ENCODE measurements at places on chromosomes 7 and 10.

DNA sequence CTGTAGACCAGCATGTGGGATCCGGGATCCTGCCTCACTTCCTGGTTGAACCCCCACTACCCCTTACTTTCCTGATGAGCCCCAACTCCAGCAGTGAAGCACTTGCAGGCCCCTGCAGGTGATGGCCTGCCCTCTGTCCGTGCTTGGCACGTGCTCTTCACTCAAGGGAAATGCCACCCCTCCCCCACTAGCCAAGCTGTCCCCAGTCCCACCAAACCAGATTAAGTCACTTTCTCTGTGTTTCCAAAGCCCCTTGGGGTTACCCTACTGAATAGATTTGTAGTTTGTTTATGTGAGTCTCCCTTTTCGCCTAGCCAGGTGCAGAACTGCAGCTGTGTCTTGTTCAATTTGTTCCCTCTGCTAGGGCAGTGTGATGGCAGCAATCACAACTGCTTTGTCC is 121.7 kb downstream of the WDFY4 start:
- DNase-seq: no peak

DNA sequence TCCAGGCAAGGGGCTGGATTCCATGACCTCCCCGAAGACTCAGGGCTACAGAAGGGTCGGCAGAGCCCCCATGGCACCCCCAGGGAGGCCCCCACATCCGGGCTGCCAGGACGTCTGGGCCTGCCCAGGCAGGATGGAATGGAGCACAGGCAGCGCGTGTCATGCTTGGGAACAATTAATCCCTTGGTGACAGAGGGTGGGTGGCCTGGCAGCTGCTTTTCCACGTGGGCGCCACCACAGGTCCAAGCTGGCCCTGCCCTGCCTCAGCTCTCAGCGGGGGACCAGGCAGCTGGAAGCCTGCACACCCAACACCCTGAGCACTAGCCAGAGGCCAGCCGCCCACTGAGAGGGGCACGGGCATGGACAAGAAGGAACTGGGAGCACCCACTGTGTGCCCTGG is 11.4 kb downstream of the ELN start:
- DNase-seq: no peak

DNA sequence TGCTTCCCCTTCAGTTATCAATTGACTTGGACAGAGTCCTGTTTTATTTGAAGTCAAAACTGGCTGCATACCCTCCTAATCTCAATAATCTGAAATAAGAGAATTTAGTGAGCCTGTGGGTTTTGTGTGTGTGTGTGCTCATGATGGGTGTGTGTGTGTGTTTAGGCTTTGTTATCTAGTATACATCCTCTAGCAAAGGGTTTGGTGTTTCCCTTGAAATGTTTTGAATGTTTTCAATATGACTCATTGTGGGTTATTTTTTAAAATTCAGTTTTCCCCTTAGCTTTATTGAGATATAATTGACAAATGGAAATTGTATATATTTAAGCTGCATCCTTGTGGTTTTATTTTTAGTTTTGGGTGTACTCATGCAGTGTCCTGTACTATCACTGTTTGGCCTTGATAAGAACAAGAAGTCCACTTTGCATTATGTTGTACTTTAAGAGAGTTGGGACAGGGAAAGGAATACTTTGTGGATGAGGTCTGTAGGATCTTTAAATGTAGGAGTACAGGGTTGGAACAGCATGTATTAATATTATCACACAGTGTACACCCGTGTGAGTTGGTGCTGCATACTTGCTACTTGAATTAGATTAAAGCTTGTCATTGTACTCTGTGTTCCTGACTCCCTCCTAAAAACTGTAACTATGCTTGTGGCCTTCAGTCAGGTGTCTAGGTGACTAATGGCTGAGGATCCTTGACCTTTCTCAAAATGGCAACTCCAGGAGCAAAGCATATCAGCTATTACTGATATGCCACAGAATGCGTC is 58.3 kb downstream of the VCL start:
- no peak for DNase-seq

- DNase-seq: no peak
Measured at GRCh38 chr10:113356794-113357680, 195.8 kb upstream of the HABP2 start.

DNA sequence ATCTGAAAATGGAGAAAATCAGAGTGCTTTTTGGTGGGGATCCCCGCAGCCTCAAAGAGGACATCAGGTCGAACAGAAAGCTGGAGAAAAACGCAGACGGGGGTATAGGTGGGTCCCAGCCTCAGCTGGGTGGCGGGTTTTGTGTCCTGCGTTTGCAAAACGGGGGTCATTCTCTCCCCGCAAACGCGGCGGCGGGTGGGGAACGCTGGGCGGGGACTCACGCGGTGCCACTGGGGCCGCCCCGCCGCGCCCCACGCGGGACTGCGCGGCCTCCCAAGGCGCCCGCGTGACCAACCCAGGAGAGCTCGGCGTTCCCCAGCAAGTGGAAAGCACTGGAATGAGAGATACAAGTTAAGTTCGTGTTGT is 806 bp upstream of the VIPR2 start:
- no peak for DNase-seq

- no peak for DNase-seq
Measured at GRCh38 chr10:100881556-100882213, 31.1 kb upstream of the SLF2 start.

DNA sequence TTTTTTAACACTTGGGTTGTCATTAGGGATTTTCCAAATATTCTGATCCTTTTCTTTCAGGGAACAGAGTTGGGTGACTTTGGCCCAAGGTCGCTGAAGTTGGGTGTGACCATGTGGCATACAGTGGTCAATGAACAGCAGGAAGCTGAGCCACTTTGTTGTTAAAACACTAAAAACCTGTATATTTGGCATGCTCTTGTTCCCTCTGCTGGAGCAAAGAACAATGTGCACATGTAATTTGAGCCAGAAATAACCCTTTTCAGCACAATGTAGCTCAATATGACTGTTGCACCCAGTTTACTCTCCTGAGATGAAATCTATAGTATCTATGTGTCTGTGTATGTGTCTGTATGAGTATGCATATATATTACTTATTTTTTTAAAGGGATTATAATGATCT is 74.9 kb downstream of the ADCYAP1R1 start:
- no peak for DNase-seq

GRCh38 chr7:38232502-38233366 is 40.7 kb downstream of the TARP start:
- peak; percentile 47 for DNase-seq

DNA sequence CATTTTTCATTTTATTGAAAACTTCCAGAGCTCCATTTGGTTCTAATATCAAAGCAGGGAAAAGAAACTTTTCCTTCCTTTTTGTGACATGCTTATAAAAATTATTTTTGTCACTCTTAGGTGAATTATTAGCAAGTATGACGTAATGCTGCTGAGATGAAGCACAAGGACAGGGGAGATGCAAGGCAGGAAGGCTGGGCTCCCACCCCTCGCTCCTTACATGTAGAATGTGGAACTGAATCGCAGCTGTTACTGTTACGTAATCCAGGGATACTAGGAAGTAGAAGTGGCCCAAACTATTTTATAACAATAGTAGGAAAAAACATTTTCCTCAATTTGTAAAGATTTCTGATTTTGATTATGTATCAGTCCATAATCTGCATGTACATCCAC is 17.1 kb upstream of the GTPBP4 start:
- DNase-seq: no peak

GRCh38 chr10:124300224-124300623 is 118.5 kb downstream of the OAT start:
- DNase-seq: no peak

DNA sequence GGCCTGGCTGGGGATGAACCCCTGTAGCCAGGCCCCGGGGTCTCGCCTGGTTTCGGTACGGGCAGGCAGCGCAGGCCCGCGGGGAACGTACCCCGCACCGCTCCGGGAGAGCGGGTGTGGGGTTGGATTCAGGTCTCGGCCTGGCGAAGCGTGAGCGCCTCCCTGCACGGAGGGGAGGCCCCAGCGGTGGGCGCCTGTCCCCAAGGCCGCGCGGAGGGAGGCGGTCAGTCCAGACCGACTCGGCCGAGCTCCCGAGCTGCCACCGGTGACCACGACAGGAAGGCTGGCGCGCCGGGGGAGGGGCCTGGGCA is 378 bp upstream of the INPP5F start:
- DNase-seq: no peak

GRCh38 chr10:5570007-5570655 is 45.4 kb downstream of the CALML3 start:
- DNase-seq: no peak

DNA sequence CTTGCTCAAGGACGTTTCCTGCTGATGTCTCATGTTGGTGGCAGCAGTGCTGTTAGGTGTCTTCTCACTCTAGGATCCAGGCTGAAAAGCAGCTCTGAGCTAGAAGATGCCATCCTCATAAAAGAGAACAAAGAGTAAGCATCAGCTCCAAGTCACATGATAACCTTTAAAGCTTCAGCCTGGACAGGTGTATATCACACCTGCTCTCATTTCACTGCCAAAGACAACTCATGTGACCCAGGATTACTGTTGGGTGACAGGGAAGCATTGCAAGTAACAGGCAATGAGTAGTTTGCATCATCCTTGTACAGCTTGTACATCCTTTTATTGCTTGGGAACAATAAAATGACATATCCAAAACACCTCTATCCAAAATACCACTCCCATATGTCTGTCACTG is 423.4 kb upstream of the DPP6 start:
- DNase-seq: no peak

GRCh38 chr10:95403700-95404461 is 113.1 kb upstream of the PDLIM1 start:
- DNase-seq: no peak

DNA sequence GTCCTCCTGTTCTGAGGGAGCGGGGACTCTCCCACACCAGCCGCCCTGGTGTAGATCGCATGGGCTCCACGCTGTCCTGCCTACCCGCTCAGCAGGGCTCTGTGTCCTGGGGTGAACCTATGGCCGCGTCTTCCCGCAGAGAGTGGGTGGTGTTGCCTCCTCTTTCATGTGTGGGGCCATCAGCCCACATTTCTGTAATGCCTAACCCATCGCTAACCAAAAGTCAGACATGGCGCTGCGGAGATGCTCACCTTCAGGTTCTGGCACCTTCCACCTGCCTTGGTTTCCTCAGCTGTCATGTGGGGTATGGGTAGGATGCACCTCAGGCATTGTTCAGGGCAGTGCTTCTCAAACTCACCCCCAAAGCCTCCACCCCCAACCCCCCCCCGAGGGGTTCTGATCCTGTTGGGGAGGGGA is 50.5 kb upstream of the CAMK2B start:
- DNase-seq: no peak

DNA sequence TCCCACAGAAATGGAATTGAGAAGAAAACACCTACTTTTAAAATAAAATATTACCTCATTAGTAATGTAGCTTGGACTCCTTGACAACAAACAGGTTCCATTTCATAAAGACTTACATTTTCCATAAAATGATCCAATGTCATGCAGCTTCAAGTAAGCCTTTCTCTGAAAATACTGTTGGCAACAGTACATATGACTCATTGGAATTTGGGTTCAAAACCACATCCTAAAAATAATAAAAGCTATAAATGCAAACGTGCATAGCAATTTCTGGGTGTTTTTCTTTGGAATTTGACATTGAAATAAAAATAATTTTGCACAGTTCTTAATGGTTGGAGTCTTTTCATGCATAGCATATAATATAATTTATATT is 47.9 kb downstream of the FHIP2A start:
- DNase-seq: no peak

GRCh38 chr7:150860291-150860977 is 8.1 kb downstream of the AOC1 start:
- DNase-seq: no peak

- no peak for DNase-seq
Measured at GRCh38 chr7:158410720-158411119, 176.9 kb downstream of the PTPRN2 start.

GRCh38 chr7:80859272-80859970 is 59.4 kb downstream of the SEMA3C start:
- DNase-seq: no peak

- DNase-seq: no peak
Measured at GRCh38 chr7:45702751-45703150, 128.6 kb downstream of the ADCY1 start.

DNA sequence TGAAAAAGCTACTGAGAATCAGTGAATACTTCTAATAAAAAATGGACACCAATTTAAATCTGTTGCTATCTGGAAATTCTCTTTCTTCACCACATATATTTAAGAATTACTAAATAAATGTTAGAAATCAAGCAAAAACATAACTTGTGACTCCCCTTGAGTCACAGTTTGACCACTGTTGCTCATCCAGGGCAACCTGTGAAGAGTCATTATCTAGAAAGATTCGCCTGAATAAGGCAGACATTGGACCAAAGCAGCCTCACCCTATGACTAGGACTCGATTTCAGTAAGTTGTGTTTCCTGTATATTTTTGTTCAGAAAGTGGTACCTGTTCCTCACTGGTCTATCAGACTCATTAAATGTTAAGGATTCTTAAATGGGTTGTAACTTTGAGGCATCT is 572.4 kb downstream of the ATRNL1 start:
- no peak for DNase-seq
